ENCODE measurements at places on chromosomes 3 and 15.

DNA sequence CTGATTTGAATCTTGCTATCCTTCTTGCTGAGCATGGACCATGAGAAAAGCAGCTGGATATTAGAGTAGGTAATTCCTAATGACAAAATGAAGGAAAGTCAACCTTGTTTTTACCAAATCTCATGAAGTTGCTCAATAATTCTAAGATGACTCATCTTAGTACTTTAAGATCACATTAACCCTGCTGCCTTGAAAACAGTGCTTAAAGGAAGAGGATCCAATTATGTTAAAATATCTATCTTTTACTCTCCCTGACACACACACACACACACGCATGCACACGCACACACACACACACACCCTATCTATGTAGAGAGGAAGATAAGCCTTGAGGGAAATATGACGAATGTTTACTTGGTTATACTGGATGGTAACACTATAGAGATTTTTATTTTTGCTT is 16.0 kb upstream of the MYO1E start:
- no peak for DNase-seq

DNA sequence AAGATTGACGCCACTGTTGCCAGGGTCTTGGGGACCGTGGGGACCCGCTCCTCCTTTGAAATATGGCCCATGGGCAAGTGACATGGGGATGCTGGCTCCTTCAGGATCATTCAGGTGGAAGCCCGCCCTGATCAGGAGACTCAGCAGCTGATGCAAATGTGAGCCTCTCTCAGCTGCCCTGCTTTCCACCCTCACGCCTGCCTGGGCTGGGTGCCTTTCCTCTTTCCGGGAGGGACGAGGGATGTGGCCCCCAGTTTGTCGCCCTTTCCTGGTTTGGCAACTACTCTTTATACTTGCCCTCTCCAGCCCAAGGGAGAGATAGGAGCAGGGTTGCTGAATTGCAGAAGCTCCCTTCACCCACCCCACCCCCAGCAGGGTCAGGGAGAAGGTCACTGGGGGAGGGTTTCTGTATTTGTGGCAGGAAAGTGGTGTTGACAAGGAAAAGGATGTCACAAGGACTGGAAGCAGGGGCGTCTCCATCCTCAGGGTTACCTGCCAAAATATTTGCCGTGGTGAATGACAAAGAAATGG is 21.8 kb downstream of the DNASE1L3 start:
- DNase-seq = no peak

DNA sequence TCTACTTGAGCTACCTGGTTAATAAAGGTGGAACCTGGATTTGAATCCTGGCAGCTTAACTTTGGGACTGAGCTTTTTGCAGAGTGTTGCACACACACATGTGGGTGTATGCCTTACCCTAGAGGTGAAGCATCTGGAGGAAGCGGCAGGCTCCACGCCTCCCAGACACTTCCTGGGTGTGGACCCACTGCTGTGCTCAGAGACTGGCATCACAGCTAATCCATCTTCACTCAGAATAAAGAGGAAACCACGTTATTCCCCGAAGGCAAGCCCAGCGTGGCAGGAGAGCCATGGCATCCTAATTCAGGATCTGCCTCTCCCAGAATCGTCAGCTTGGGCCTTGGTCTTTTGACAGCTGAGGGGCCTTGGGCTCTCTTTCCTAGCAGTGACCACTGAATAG is 25.5 kb downstream of the CCDC13 start:
- DNase-seq = no peak

DNA sequence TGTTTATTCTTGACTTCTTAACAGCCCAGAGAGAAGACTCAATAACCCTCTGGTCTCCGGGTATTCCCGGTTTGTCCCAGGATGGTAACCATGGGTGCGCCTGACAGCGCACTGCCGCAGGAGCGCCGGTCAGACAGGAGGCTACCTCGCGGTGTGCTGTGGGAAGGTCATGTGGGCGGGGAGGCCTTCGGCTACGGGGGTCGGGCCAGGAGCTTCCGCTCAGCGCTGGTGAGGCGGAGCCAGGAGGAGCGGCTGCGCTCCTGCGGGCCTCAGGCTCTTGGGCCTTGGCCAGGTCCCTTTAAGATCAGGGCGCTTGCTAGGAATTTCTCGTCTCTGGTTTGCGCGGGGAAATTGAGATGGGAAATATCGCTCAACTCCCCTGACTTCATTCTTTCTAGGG is 182.3 kb upstream of the NDN start:
- no peak for DNase-seq

DNA sequence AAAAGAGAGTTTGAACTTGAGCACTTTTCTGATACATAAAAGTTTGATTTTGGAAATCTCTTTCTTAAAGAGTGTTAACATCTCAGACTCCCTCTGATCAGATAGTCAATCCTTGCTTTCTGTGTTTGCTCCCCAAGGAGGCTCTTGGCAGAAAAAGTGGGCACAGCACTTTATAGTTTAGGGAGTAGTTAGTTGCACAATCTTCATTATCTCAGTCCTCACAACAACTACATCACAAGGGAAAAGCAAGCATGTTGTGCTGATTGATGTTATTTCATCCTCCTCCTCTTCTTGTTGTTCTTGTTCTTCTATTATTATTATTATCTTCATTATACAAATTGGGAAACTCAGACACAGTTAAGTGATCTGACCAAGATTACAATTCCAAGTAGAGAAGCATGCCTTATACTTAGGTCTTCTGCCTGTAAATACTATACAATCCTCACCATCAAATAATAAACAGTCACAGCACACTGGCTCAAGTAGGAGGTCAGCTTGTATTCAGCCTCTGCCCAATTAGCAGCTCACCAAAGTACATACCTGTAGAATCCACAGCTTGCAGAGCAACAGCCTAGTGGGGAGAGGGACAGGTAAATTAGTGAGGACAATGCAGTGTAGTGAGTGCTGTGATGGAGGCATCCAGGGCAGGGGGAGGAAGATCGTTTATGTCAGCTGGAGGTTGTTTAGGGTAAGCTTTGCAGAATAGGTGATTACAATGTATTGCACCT is 304.1 kb upstream of the MME start:
- no peak for DNase-seq

- no peak for DNase-seq
These were observed 742 bp downstream of the TNK2 start for GRCh38 chr3:195907684-195907933.

DNA sequence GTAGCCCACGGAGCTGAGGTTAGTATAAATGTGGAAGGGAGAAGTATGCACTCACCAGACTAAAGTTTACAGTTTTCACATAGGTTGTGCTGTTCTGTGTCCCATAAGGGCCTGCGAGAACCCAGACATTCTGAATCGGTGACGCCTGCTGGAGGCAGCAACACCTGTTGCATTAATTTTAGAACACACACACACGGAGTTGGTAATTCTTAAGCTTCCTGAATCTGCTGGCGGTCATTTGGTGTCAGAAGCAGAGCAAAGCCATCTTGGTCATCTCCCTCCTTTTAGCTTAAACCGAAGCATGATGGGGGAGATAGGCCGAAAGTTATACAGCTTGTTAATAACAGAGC is 41.1 kb upstream of the AP3B2 start:
- no peak for DNase-seq

Measured in stimulated activated CD8-positive, alpha-beta memory T cell treated with anti-CD3 and anti-CD28 coated beads, Interleukin-7, amount 100 ng/mL, for 1 hour (primary cell).